GM03348 (cell line): ENCODE measurements at places on chromosomes 6 and 20.

DNA sequence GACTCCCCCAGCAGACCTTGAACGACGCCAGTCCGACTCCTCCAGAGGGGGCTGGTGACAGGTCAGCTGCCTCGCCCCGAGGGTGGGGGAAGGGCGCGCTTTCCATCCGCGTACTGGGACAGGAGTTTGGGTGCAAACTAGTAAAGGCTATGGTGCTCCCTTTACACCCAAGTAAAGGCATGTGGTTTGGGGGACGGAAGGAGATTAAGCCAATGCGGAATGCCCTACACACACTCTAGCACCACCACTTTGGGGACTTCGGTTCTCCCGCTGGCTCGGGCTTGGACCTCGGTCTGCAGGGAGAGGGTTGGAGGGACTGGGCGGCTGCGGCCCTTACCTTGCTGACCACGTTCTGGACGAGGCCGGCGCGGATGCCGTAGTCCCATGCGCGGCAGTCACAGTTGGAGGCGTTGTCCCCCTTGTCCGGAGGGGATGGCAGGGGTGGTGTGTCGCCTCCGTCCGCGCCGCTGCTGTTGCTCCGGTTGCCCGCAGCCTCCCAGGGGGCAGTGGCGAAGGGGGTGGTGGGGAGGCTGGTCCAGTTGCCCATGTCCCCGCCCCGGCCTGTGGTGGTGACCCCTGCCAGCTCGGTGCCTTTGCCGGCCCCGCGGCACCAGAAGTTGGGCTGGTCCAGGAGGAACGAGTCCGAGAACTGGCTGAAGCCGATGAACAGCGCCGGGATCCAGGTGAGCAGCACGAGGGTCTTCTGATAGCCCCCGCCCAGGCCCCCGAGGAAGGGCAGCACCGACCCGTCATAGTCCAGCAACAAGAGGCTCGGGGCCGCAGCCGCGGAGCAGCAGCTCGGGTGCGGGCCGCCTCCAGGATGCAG is 1.1 kb downstream of the SLC22A23 start:
- DNase-seq = peak; percentile 55

GRCh38 chr6:41028561-41029412 is 10.2 kb downstream of the UNC5CL start:
- DNase-seq = no peak

- DNase-seq = no peak
Measured at GRCh38 chr6:91761621-91762020, 1174.7 kb upstream of the MAP3K7 start.

DNA sequence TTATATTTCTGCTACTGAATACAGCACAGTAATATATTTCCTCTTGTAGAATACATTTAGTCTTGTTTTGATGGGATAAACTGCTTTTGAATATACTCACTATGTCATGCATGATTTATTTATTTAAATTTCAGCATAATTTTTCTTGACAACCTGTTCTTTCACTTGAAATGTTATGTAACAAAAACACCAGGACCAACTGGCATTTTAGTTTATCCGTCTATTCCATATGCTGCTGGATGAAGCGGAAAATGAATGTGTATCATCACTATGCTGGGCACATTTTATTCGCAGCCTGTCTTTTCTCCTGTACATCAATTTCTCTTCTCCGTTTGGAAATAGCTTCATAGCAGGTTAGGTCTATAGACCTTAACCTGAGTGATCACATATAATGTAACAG is 206.8 kb upstream of the PLCB4 start:
- DNase-seq = no peak

DNA sequence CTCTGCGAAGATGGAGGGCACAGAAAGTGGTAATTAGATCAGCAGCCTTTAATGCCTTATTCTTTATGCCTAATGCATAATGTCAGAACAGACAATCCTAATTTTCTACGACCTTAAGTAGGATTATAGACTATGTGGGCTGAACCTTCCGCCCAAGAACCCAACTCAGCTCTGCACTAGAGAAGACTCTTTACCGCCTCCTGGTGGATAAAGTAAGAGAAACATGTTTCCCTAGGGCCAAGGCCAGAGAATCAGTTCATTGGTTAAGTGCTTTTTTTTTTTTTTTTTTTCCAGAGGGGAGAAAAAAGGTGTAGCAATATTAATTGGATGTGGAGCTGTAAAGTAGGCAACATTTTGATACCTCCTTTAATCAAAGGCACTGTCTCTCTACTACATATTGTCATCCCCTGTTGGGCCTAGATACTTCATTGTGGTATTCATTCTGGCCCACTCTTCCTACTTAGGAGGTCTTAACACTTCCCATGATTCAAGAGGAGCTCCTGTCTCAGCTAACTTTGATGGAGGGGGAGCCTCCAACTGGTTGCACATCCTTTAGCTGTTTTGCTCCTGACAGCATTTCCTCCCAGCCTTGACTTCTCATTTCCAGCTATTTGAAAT is 124.9 kb upstream of the NRN1 start:
- DNase-seq = peak; percentile 40

DNA sequence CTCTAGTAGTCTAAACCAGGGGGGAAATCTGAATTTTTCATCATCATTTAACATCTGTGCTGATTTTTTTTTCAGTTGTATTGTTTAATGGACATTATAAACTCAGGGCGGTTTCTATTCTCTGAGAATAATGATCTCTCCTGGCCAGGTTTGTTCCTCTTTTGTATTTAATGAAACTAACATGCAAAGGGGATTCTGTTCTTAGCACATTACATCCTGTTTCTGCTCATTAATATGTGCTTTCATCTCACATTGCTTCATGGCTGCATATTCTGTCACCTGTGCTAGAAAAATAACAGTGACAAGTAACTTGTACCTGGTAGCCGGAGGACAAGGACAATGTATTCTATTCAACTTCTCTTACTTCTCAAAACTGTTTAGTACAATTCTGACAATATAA is 806 bp downstream of the HLA-DOB start:
- DNase-seq = no peak

DNA sequence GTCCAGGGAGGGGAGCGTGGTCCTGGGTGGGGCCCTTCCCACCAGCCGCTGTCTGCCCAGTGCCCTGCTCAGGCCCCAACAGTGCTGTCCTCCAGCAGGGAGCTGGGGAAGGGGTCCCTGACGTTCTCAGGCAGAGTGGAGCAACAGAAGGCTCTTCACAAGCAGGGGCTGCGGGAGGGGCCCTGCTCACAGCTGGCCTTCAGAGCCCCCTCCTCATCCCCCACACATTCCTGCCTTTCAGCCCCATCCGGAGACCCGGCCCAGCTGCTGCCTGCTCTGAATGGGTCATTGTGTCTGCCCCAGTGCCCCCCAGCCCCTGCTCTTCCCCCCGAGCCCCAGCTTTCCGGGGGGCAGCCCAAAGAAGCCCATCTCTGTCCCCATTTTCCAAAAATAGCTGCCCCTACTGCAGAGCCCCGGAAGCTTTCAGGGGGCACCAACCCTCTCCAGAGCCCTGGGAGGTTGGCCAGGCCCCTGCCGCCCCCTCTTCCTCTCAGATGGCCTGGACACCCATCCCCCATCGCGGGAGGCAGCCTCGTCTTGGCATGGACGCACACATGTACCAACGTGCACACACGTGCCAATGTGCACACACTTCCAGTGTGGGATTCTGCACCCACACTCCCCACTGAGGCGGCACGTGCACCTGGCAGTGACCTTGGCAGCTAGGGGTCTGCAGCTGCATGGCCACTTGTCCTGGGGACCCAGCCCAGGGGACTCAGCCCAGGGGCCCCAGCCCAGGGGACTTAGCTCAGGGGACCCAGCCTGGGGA is 3.7 kb downstream of the COL20A1 start:
- no peak for DNase-seq
